Chondrocyte (in vitro differentiated cells): ENCODE measurements at places on chromosomes 1 and 21.

DNA sequence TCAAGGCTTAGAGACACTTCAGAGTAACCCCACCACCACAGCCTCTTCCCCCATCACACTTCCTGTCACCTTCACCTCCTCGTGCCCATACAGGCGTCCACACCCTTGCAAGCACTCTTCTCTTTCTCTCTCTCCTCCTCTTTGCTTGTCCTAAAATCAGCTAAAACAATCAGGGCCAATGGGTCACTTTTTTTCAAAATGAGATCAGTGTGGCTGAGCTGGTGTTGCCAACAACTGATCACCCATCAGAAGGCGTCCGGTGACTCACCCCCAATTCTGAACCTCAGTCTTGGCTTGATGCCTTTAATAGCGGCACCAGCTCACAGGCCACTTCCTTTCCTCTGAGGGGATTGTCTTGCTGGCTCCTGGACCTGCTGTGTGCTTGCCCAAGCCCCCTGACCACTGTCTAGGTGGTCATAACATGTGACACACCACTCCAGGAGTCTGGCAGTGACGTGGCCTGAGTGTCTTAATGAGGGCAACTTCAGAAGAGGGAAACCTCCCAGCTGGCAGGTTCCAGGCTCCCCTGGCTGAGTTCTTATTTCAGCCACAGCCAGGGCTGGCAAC is 1.6 kb downstream of the DRAXIN start:
- no peak for DNase-seq

GRCh38 chr1:234944439-234945344 is 183.9 kb downstream of the TOMM20 start:
- DNase-seq: no peak

DNA sequence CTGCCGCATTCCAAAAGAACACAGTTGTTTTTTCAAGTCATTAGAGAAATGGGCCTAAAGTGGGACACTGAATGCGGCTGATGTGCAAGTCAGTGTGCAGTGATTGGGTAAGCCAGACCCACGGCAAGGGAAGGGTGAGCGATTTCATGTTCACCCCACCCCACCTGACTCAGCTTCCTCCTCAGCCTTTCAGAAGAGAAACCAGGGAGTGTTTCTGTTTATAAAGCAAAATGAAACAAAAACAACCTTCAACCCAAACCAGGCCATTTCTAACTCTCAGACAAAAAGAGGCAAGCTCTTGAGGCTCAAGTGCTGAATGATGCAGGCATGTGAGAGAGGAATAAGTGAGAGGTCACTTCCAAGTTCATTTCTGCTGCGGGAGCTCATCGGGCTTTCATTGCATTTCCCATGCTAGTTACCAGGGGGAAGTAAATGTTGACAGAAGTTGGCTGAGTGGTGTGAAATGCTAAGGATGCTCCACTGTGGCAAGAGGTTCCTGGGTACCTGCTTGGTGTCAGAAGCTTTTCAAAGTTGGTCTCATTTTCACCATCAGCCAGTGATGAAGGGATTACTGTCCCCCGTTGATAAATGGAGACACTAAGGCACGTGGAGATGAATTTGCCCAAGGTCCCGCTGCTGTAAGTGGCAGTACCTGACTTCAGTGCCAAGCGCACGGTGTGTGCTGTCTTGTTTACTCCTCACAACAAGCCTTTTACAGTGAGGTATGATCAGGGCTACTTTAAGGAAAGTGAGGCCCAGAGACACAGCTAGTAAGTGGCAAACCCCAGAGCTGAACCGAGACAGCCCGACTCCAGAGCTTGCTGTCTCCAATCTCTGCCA is 29.1 kb downstream of the STPG1 start:
- no peak for DNase-seq

GRCh38 chr1:107997866-107998265 is 32.9 kb upstream of the VAV3 start:
- DNase-seq: no peak

DNA sequence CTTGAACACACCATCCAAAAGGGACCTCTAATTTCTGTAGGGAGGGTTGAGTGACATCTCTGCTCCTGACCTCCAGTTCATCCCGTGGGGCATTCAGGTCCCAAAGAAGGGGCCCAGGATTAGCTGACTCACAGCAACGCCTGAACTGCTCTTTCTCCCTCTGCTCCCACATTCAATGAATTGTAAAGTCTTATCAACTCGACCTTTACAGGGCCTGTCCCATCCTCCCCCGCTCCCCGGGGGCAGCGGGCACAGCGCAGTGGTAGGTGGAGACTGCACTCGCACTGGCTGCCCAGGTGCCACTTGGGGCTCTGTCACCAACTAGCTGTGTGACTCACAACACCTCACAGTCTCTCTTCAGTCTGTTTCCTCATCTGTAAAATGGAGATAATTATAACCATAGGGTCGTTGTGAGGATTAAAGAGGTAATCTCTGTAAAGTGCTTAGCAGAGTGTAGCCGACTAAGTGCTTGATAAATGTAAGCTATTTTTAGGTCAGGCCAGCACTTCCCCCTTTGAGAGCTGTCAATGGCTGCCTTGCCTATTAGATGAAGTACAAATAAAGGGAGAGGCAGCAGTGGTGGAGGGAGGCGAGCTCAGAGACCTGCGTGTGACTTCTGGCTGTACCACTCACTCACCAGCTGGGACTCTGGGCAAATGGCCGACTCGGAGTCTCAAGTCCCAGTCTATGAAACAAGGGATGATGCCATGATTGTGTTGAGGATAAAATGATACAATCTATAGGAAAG is 637 bp upstream of the MYBPHL start:
- DNase-seq: no peak

DNA sequence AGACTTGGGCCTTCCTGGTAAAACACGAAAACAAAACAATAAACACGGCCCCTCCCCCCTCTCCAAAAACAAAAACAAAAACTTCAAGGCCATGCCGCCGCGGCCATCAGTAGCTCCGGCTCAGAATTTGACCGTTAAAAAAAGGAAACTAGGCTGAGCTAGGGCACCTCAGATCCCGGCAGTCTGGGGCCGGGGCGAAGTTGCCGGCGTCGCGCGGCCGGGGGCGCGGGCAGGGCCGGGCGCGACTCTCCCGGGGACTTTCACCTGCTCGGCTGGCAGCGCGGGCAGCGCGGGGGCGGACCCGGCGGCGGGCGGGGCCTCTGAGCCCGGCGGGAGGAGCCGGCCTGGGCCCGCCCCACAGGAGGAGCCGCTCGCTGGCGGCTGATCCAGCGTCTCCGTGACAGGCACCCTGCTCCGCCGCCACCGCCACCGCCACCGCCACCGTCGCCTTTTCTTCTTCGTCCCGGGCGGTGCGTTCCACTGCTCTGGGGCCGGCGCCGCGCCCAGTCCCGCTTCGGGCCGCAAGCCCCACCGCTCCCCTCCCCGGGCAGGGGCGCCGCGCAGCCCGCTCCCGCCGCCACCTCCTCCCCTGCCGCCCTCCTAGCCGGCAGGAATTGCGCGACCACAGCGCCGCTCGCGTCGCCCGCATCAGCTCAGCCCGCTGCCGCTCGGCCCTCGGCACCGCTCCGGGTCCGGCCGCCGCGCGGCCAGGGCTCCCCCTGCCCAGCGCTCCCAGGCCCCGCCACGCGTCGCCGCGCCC is at the start of gene NOS1AP:
Gene NOS1AP (plus strand): TSS at position 358 of the 760 bp plus-strand sequence. CDS start 487 bp downstream, outside the sequence.
- no peak for DNase-seq

- no peak for DNase-seq
Observed at GRCh38 chr1:200237066-200237465, 172.8 kb downstream of the ZNF281 start.

GRCh38 chr1:8482979-8483381 is 165.1 kb downstream of the SLC45A1 start:
- DNase-seq: no peak

DNA sequence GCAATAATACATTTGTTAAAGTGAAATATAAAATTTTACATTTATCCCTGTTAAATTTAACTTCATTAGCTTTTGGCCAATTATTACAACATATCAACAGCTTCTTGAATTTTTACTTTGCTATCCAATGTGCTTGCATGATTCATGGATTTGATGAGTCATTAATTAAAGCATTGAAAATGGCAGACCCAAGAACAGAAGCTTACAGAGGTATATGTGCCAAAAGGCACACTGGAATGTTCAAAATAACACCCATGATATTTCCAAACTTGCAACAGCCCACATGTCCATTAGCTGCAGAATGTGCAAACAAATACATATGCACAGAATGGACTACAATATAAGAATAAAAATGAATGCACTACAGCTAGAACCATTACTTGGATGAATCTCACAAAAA is 76.4 kb upstream of the MAN1A2 start:
- DNase-seq: no peak
